ENCODE measurements at places on chromosomes 7 and 10.

- DNase-seq = no peak
Observed at GRCh38 chr7:2819954-2820397, 24.1 kb downstream of the GNA12 start.

- no peak for DNase-seq
Observed at GRCh38 chr10:131099028-131099726, 212.3 kb downstream of the TCERG1L start.

GRCh38 chr10:28180654-28181053 is 122.2 kb downstream of the MPP7 start:
- DNase-seq = no peak

GRCh38 chr10:28807760-28808613 is 130.7 kb downstream of the BAMBI start:
- no peak for DNase-seq
